Peyer's patch (tissue), 4 donors: ENCODE measurements at places on chromosomes 4 and X. TPM values are rescaled to one million over a fixed set of nuclear protein-coding genes. Genes with fewer than 3 reads are reported as not detected.

GRCh38 chr4:673349-674091 is 556 bp downstream of the ATP5ME start:
- no peaks in the 10 kb centered on the region for H3K27me3 ChIP-seq
- peak overlapping the region; percentile 69 for H3K4me3 ChIP-seq
- no peak for DNase-seq
- peak overlapping the region; percentile 99 for H3K27ac ChIP-seq
- peaks cover 22% of the 10 kb centered on the region for H3K4me1 ChIP-seq

DNA sequence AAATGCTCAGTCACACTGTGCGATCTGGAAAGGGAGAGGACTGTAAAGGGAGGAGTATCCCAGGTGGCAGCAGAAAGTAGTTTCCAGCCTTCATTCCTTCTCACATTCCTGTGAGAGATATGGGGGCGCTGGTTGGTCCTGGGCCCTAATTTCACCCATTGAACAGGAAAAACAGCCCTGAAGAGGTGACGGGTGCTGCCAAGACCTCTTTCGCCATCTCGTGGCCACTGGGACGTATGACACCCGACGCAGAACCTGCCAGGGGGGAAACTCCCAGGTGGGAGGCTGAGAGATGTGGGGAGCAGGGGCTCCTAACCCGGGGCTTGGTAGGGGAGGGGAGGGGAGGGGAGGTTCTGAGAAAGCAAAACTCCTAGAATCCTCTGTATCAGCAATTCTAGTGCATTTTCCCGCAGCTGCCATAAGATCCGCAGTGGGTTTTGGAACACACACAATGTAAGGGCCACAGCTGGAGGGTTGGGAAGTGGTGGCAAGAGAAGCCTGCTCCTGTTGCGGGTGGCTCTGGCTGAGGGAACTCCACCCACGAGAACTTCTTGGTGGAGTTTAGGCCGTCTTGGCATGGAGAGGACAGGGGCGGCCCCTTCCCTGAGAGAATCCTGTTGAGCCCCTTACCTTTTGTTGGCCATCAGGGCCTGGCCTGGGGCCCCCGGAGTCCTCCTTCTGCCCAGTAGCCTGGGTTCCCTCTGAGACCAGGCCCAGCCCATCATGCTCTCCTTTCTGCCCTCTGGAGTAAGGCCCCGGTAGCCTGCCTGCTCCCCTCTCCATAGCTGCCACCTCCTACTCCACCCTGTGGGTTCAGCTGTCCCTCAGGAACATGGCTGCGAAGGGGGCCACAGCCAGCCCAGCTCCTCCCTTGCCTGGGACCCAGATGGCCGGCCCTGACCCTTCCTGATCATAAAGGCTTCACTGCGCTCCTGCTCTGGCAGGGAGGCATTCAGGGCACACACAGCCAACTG is 134.1 kb downstream of the OR13H1 start:
- no peak overlapping the region for H3K4me3 ChIP-seq
- peak; percentile 28 for DNase-seq
- H3K36me3 ChIP-seq: no peaks in the 10 kb centered on the region
- H3K27ac ChIP-seq: no peak overlapping the region
- no peaks in the 10 kb centered on the region for H3K27me3 ChIP-seq

Gene MGAT4D
- total RNA-seq: not detected

- no peaks in the 10 kb centered on the region for H3K4me1 ChIP-seq
- H3K27ac ChIP-seq: no peak overlapping the region
- no peaks in the 10 kb centered on the region for H3K36me3 ChIP-seq
- no peak for DNase-seq
Measured at GRCh38 chr4:180542445-180543100, 1700.6 kb upstream of the TENM3 start.

DNA sequence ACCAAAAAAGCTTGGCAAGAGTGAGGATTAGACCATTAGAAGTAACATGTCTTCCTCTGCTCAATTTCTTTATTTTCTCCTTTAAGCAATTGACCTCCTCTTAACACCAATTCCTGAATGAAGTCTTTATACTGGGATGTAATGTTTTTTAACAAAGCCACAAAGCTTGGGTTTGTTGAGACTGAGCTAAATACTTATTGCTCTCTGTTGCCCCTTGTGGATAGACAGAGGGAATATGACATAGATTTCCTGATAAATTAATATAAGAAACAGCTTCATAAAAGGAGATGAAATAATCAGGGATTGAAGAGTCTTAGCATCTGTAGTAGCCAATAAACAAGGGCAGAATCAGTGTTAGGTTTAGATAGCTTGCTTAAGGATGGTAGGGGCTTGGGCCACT is 57.6 kb downstream of the CCDC160 start:
- H3K4me1 ChIP-seq: no peaks in the 10 kb centered on the region
- H3K27ac ChIP-seq: no peak overlapping the region
- no peak overlapping the region for H3K4me3 ChIP-seq
- no peaks in the 10 kb centered on the region for H3K27me3 ChIP-seq

DNA sequence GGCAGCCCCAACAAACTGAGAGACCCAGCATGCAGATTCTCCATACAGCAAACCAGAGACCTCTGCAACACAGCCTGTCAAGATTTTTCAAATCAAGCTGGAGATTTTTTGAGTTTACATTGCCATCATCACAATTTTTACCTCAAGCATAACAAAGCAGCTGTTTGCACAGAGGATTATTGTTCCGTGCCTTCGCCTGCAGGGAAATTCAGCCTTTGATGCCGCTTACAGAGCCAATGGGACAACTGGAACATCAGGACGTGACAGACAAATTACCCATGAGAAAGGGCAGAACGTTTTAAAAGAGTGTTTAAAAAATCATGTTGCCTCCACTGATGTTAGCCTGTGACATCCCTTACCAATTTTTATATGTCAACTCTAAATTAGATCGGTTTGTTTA is 363.7 kb downstream of the FBXW7 start:
- H3K36me3 ChIP-seq: no peaks in the 10 kb centered on the region
- no peak overlapping the region for H3K4me3 ChIP-seq
- no peak for DNase-seq
- no peaks in the 10 kb centered on the region for H3K27me3 ChIP-seq
- H3K27ac ChIP-seq: no peak overlapping the region

DNA sequence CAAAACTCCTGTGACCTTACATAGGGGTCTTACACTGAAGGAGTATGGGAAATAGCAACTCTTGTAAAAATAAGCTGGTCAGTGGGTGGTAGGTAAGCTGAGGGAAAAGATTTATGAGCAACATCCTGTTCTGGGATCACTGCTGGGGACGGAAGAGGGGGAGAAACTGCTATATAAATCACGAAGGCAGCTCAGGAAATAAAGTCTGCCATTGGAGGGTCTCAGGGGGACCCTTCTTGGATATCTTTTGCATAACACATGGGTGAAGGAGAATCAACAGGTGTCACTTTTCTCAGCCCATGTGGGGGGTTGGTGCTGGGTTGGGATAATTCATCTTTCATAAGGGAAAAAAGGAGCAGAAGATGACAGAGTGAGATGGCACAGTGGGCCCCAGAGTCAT is 33.7 kb downstream of the AFF1 start:
- no peaks in the 10 kb centered on the region for H3K36me3 ChIP-seq
- no peaks in the 10 kb centered on the region for H3K4me1 ChIP-seq
- H3K27me3 ChIP-seq: no peaks in the 10 kb centered on the region
- DNase-seq: no peak

Gene PABPC5
- not detected for total RNA-seq

Gene STPG2
- not detected for total RNA-seq

GRCh38 chrX:110915111-110915510 is 119.5 kb upstream of the CHRDL1 start:
- DNase-seq: no peak
- no peaks in the 10 kb centered on the region for H3K4me1 ChIP-seq
- no peaks in the 10 kb centered on the region for H3K27me3 ChIP-seq
- H3K36me3 ChIP-seq: no peaks in the 10 kb centered on the region
- H3K4me3 ChIP-seq: no peak overlapping the region

GRCh38 chr4:37780444-37781130 is 45.9 kb upstream of the PGM2 start:
- DNase-seq: peak; percentile 79
- H3K4me1 ChIP-seq: no peaks in the 10 kb centered on the region
- no peak overlapping the region for H3K27ac ChIP-seq
- H3K27me3 ChIP-seq: no peaks in the 10 kb centered on the region
- no peaks in the 10 kb centered on the region for H3K36me3 ChIP-seq
